NCI-H1092 treated with DMSO at 0.1 percent for 48 hours (cell line): ENCODE measurements at places on chromosomes 5 and 9.

GRCh38 chr5:66747607-66748006, 151.4 kb downstream of the MAST4 start:
- no peak for DNase-seq

- DNase-seq, result no peak
Observed at GRCh38 chr5:33023649-33024048, 312.5 kb downstream of the NPR3 start.

- DNase-seq, result no peak
Observed at GRCh38 chr5:132138260-132138659, 64.7 kb downstream of the CSF2 start.

DNA sequence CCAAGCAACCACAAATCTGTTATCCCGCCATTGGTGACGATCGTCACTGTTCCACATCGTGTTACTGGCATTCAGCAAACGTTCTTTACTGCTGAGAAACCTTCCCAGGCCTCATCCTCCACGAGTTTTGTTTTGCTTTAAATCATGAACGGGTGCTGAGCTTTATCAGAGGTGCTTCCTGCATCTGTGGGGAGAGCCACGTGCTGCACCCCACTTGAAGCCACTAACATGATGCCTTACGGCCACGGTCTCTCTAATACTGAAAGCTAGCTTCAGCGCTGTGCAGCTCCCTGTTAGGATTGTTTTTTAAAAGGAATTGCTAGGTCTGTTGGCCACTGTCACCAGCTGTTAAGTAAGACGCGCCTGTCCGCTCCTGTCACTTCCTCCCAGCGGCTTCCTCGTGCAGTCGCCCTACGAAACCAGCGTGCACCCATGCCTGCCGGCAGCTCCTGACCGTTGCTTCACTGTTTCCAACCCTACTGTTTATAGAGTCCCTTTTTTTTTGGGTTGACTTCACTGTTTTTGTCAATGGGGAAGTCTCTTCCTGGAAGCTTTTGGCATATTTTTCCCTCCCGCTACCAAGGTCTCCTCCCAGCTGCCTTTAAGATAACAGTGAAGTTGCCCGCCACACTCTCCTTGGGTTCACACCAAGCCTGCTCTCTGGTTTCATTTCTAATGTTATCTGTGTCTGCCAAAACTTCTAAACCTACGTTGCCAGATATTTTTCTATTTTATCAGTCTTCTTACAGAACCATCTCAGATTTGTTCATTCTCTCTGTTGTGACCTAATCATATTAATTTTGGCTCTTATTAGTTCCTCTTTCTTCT, 20.3 kb downstream of the LPCAT1 start:
- DNase-seq, result no peak

- no peak for DNase-seq
Observed at GRCh38 chr5:96909003-96909402, 26.9 kb upstream of the LNPEP start.

GRCh38 chr9:134641990-134642384, 384 bp downstream of the COL5A1 start:
- no peak for DNase-seq

DNA sequence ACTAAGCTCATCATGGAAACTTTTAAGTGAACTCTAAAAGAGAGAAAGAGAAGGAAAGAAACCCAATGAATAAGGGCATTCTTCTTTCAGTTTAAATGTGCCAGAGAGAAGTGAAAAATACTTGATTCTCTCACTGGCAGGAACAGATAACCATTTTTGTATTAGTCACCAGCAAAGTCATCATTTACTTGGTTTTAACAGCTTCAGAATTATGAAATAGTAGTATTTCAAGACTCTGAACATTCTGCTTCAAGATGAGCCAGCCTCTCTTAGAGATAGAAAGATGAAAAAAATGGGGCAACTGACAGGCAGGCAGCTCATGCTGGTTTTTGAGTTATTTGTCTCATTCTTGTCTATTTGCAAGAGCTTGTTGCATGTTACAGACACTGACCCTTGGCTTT, 103.5 kb downstream of the GCNT1 start:
- no peak for DNase-seq

- DNase-seq, result no peak
Observed at GRCh38 chr5:161373345-161373707, 173.2 kb downstream of the GABRB2 start.

DNA sequence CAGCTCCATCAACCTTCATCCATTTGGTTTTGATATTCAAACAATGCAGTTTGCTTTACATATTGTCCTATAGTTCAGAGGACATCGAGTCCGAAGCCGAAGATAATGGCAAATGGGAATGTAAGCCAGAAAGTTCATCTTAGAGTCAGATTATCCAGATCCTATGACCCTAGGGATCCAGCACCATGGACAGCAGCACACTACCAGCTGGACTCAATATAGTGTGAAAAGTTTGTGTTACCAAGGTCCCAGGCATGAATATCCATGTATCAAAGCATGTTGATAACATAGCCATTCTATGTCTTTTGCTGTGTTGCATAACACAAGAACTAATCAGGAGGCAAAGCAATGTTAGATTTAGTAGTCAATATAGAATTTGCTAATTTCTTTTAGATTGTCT, 46.3 kb downstream of the FSTL4 start:
- DNase-seq, result no peak

DNA sequence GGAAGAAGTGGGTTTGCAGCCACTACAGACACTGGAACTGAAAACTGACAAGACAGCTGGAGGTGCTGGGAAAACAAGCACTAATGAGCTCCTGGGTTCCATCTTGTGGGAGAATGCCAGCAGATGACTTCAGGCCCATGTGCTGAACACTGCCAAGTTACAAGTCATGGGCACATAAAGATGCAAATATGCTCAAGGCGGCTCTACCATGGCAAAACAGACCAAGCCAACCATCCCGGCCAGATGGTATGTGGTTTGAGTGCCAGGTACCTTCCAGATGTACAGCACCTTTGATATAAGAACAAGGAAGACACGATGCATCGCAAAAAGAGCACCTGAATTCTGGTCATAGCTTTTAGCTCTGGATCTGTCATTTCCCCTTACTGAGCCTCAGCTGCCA, 19.9 kb downstream of the TNFSF8 start:
- no peak for DNase-seq

- DNase-seq, result no peak
Observed at GRCh38 chr5:97836816-97837215, 653.8 kb upstream of the RIOK2 start.

- no peak for DNase-seq
Observed at GRCh38 chr5:100496296-100496695, 38.9 kb upstream of the FAM174A start.

- DNase-seq, result no peak
Observed at GRCh38 chr9:119366909-119367682, 2.1 kb downstream of the BRINP1 start.

DNA sequence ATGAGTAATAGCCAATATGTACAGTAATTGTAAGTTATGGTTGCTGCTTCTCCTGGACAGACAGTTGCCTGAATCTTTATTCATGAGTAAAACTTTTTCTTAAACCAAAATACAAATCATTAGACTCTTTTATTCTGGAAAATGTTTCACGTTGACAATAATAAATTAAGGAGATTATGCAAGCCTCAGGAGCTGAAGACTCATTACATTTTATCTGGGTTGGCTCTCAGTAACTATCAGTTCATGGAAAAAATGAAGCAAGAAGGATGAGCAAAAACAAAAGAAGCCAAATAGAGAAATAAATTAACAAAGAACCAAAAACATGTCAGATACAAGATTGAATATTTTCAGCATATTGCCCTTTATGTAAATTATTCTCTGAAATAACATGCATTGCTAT, 88.9 kb upstream of the PRR16 start:
- DNase-seq, result no peak

- DNase-seq, result peak; percentile 9
Observed at GRCh38 chr5:6362846-6363245, 15.5 kb downstream of the MED10 start.

GRCh38 chr5:149724130-149724840, 5.8 kb upstream of the PPARGC1B start:
- no peak for DNase-seq

DNA sequence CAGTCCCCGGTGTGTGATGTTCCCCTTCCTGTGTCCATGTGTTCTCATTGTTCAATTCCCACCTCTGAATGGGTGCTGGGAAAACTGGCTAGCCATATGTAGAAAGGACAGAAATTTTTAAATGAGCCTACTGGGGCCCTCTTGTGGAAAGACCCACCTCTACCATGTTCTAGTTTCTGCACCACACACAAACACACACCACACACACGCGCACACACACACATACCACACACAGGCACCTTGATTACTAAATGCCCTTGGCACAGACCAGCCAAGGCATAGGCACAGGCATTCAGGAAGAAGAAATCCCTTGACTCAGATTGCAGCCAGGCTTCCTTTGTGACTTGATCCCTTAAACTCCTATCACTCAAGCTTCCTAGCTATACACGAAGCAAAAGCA, 60.5 kb downstream of the SIL1 start:
- peak; percentile 31 for DNase-seq

DNA sequence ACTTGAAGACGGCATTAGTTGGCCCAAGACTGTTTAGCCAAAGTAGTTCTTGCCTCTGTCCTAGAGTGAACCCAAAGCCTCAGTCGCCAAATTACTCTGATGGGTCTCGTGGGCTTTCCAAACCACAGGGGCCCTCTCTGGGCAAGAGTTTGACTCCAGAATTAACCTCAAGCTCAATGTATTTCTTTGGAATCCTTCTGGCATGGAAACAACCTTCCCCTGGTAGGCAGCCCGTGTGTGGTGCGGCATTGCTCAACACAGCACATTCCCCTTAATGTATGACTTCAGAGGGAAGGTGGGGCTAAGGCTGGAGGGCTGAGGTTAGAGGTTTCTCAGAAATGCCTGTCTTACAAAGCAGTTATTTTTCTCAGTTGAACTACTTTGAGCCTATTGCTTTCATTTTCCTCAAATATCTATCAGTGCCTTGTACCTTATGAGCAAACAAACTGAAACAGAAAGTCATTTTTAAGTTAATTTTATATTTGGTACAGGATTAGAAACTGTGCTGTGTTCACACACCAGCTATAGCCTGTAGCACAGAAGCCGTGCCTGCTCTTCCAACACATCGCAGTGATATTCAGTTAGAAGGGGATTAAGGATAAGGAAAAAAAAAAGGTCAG, 123.9 kb upstream of the HAPLN1 start:
- DNase-seq, result no peak

- peak; percentile 22 for DNase-seq
Observed at GRCh38 chr5:74543162-74543995, 97.1 kb downstream of the ENC1 start.

- peak; percentile 17 for DNase-seq
Observed at GRCh38 chr9:136133191-136133958, 14.7 kb upstream of the TMEM250 start.

DNA sequence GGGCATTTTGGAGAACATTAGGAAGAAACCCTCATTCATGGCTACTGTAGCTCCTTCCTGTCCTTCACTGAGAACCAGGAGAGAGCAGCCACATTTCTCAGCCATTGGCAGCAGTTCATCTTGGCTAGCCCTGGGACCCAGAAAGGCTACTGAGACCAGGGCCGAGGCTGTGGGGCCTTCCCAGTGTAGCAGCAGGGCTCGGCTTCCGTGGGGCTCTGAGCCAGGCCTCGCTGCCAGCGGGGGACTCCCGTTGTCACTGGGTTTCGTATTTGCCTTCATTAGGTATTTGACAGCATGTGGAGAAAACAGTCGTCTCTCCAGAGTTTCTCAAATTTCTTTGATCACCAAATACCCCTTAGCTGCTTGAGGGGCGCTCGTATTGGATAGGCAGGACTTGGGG, 37.3 kb upstream of the PRDM12 start:
- DNase-seq, result no peak

GRCh38 chr5:68450245-68450852, 234.8 kb downstream of the PIK3R1 start:
- no peak for DNase-seq

GRCh38 chr5:122398016-122398415, 86.0 kb downstream of the SNCAIP start:
- DNase-seq, result no peak

DNA sequence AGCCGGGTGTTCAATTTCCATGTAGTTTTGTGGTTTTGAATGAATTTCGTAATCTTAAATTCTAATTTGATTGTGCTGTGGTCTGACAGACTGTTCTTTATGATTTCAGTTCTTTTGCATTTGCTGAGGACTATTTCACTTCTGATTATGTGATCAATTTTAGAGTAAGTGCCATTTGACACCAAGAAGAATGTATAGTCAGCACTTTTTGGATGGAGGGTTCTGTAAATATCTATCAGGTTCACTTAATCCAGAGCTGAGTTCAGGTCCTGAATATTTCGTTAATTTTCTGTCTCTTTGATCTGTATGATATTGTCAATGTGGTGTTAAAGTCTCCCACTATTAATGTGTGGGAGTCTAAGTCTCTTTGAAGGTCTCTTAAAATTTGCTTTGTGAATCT, 944.9 kb downstream of the TLE4 start:
- no peak for DNase-seq

DNA sequence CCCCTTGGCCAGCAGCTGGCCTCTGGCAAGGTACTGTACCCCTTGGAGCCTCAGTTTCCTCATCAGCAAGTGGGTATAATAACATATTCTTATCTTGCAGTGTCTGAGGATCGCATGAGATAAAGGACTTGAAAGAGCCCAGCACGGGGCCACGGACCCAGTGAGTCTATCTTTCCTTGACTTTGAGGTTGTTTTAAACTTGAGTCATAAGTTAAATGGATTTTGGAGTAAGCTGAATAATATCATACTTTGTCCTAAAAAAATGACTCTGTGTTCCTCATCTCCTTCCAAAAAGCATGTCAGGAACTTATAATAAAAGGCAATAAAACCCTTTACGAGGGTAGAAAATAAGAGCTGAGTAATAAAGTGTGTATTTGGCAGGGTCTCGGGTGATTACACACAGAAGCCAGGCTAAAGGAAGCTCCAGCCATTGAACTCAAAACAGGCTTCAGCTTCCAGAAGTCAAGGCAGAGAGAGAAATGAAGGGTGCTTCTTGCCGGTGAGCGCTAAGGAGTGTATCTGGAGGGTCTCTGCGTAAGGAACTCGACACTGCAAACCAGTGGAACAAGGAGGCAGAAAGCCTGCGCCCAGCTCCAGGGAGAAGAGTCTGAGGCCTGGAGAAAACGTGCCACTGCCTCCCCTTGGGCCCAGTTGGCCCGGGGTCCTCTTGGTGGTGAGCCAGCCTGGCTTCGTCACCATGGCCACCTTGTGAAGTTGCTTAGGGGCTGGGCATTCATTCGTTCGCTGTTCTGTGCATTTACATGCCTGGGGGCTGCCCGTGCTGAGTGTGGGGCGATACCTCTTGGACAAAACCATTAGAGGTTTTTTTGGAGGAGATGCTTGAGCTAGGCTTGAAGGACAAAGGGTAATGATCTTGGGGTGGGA, 72.4 kb upstream of the PHYKPL start:
- no peak for DNase-seq

DNA sequence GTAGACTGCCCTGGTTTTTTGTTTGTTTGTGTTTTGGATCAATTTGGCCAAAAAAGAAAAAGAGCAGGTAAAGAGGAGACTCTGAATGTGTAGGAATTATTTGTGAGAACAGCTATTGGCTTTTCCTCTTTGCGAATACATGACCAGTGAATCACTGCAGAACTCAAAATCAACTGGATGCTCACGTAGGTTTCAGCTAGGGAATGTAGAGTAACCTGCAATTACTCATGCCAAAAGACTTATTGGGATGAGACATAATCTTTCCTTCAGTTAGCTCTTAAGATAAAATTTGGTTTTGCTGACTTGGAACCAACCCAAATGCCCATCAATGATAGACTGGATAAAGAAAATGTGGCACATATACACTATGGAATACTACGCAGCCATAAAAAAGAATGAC, 348.0 kb downstream of the NPR3 start:
- no peak for DNase-seq
